CD4-positive, alpha-beta memory T cell (primary cell): ENCODE measurements at places on chromosomes 12 and 14.

- DNase-seq: no peak
Measured at GRCh38 chr12:115382681-115383080, 698.7 kb upstream of the TBX3 start.

GRCh38 chr12:103102225-103102744 is 144.8 kb downstream of the ASCL1 start:
- no peak for DNase-seq

DNA sequence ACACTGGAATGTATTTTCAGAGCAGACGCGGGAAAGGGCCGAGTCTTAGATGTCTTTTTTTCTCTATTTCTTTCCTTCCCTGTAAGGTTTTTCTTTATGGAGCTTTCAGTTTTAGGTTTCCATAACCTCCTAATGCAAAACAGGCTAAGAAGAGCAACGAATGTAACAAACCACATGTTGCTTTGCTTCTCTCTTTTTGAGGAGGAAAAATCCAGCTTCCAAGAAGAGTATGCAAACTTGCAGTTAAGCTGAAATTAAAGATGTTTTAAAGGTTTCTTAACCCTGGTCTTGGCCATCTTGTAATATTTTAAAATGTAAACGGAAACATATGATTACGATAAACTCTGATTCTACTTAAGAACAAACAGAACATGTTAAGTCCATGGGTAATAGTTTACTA is 86.9 kb downstream of the PRICKLE1 start:
- no peak for DNase-seq

DNA sequence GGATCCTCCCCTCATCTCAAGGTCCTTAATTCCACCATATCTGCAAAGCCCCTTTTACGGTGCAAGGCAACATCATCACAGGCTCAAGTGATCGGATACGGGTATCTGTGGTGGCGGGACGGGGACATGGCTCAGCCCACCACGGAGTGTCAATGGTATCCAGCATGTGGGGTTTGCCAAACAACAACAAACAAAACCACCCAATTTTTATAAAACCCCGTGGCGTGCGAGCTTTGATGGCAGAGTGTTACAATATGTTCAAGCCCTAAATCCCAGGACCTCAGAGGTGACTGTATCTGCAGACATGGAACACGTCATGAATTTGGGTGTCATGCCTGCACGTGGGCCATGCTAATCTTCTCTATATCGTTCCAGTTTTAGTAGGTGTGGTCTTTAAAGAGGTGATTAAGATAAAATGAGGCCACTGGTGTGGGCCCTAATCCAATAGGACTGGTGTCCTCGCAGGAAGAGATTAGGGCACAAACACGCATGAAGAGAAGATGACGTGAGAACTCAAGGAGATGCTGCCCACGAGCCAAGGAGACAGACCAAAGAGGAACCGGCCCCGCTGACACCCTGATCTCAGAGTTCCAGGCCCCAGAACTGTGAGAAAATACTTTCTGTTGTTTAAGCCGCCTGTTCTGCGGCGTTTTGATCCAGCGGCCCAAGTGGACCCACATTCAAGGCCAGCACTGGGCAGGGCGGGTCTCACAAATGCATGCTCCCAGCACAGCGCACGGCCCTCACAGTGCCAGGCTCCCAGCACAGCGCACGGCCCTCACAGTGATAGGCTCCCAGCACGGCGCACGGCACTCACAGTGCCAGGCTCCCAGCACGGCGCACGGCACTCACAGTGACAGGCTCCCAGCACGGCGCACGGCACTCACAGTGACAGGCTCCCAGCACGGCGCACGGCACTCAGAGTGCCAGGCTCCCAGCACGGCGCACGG is 6.7 kb upstream of the GOLGA3 start:
- DNase-seq: no peak

- DNase-seq: no peak
Measured at GRCh38 chr12:117071009-117071408, 28.2 kb downstream of the TESC start.
